ENCODE measurements at places on chromosomes 3 and 15.
A peak's percentile ranks its signal among the peaks of the same experiment; 100 is the strongest.

DNA sequence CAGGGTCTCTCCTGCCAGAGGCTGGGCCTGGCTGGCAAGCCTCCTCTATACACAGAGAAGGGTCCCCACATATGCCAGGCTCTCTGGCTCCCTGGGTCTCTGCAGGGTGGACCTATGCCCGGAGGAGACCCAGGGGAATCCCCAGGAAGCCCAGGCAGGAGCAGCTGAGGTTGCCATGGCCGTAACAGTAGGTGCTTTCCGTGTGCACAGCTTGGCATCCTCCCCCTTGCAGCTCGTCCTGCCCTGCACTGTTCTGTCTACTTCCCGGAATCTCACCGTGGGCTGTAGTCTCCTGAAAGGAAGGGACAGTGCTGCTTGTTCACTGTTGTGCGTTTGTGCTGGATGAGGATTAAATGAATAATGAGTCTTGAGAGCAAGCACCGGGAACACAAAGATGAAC is 47.8 kb downstream of the DAPK2 start:
- peaks cover 26% of the 10 kb centered on the region for H3K4me1 ChIP-seq
- H3K4me3 ChIP-seq: no peak overlapping the region
- no peak for DNase-seq
- H3K36me3 ChIP-seq: no peaks in the 10 kb centered on the region
- H3K27ac ChIP-seq: peak overlapping the region; percentile 9

DNA sequence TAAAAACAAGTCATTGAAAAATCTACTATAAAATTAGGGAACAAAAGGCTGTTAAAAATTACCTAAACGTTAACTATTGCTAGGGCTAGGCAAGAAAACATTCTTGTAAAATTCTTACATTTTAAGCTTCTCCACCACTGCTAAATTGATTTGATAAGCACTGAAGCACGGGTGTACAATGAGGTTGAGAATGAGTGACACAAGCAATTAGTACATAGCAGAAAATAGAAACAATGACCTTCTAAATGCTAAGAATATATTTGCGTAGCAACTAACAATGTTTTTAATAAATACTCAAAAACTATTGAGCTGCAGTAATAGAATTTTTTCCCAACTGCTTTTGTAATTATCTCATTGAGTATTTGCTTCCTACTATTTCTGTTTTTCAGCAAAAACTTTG is 4.7 kb downstream of the SGO1 start:
- no peak for DNase-seq
- no peaks in the 10 kb centered on the region for H3K36me3 ChIP-seq
- H3K4me3 ChIP-seq: no peak overlapping the region
- no peaks in the 10 kb centered on the region for H3K27me3 ChIP-seq
- no peak overlapping the region for H3K27ac ChIP-seq

DNA sequence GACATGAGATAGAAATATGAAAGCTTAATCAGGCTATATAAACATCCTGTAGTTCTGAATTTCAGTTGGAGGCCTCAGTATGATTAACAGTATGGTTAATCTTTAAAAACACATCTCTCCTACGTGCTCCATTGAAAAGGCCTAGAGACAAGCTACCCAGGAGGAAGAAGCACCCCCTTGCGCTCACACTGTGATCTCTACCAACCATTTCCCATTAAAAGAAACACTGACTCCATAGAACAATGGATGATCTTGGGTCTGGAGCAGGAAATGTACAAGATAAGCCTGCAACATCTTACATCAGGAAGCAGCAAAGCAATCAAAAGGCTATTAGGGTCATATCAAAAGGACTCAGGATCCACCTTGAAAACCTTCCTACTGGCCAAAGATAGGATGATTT is 3.4 kb upstream of the EOGT start:
- DNase-seq: no peak
- H3K27me3 ChIP-seq: no peaks in the 10 kb centered on the region
- H3K36me3 ChIP-seq: no peaks in the 10 kb centered on the region
- H3K27ac ChIP-seq: no peak overlapping the region

GRCh38 chr3:81894598-81894997 is 133.2 kb upstream of the GBE1 start:
- no peak overlapping the region for H3K27ac ChIP-seq
- H3K27me3 ChIP-seq: no peaks in the 10 kb centered on the region
- H3K4me1 ChIP-seq: no peaks in the 10 kb centered on the region
- no peak overlapping the region for H3K4me3 ChIP-seq
- no peak for DNase-seq

DNA sequence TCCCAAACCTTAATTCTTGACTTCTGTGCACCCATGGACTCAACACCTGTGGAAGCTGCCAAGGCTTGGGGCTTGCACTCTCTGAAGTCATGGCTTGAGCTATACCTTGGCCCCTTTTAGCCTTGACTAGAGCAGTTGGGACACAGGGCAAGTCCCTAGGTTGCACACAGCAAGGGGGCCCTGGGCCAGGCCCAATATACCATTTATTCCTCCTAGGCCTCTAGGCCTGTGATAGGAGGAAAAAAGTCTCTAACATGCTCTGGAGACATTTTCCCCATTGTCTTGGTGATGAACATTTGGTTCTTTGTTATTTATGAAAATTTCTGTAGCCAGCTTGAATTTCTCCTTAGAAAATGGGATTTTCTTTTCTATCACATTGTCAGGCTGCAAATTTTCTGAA is 186.1 kb downstream of the SEMA6D start:
- H3K27ac ChIP-seq: no peak overlapping the region
- H3K4me3 ChIP-seq: no peak overlapping the region
- no peak for DNase-seq

DNA sequence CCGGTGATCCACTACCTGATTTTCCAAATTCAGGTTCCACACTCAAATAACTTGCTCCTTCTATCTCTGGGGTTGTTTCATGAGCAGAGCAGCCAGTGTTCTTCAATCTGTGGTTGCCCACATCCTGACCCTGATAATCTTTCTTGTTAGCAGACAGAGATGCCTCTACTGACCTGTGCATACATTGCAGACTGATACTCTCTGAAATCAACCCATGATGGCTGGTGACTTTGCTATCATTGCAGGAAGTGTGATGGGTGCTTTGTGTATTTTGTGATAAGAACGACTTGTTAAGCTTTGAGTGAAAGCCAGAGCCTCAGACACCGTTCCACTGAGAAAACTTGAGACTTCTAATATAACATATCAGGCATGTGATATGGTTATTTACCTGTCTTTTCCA is 39.9 kb downstream of the GATM start:
- peaks cover 16% of the 10 kb centered on the region for H3K4me1 ChIP-seq
- H3K27me3 ChIP-seq: no peaks in the 10 kb centered on the region
- H3K4me3 ChIP-seq: no peak overlapping the region
- H3K36me3 ChIP-seq: peaks cover 5% of the 10 kb centered on the region
- DNase-seq: no peak
- no peak overlapping the region for H3K27ac ChIP-seq

- DNase-seq: no peak
- no peak overlapping the region for H3K4me3 ChIP-seq
- H3K27me3 ChIP-seq: no peaks in the 10 kb centered on the region
- H3K4me1 ChIP-seq: no peaks in the 10 kb centered on the region
These were observed 19.9 kb downstream of the CCDC14 start for GRCh38 chr3:123941121-123941520.

GRCh38 chr3:185406121-185406620 is 43.2 kb downstream of the MAP3K13 start:
- H3K4me1 ChIP-seq: no peaks in the 10 kb centered on the region
- no peaks in the 10 kb centered on the region for H3K36me3 ChIP-seq

- DNase-seq: no peak
- no peak overlapping the region for H3K4me3 ChIP-seq
- no peaks in the 10 kb centered on the region for H3K36me3 ChIP-seq
- H3K4me1 ChIP-seq: no peaks in the 10 kb centered on the region
These were observed 24.1 kb downstream of the CRABP1 start for GRCh38 chr15:78364233-78364632.

- H3K4me3 ChIP-seq: no peak overlapping the region
- H3K27ac ChIP-seq: peak overlapping the region; percentile 67
- peaks cover 56% of the 10 kb centered on the region for H3K4me1 ChIP-seq
- no peak for DNase-seq
- peaks cover 26% of the 10 kb centered on the region for H3K36me3 ChIP-seq
These were observed 51.0 kb downstream of the VGLL4 start for GRCh38 chr3:11592445-11593298.
